Effector memory CD4-positive, alpha-beta T cell (primary cell): ENCODE measurements at places on chromosomes 2 and 18.

DNA sequence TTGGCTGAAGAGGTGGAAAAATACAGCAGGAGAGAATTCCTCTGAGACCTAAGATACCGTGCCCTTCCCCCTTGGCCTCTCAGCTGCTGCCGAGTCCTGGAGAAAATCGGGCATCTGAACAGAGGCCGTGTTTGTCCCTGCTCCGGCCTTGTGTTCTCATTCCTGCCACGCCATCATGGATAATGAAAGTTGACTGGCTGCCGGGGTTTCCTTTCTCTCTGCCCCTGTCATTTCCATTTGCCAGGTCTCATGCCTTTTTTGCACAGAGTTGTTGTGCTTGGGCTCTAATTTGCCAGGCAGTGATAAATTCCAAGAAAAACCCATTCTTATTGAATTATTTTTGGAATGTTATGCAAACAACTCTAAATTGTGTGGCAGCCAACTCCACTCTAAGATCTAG is 496.9 kb upstream of the TNP1 start:
- H3K36me3 ChIP-seq: no peaks in the 10 kb centered on the region
- no peaks in the 10 kb centered on the region for H3K4me1 ChIP-seq
- H3K27ac ChIP-seq: no peak overlapping the region

- DNase-seq: no peak
- H3K4me1 ChIP-seq: no peaks in the 10 kb centered on the region
Measured at GRCh38 chr2:19764998-19765397, 136.8 kb downstream of the TTC32 start.

DNA sequence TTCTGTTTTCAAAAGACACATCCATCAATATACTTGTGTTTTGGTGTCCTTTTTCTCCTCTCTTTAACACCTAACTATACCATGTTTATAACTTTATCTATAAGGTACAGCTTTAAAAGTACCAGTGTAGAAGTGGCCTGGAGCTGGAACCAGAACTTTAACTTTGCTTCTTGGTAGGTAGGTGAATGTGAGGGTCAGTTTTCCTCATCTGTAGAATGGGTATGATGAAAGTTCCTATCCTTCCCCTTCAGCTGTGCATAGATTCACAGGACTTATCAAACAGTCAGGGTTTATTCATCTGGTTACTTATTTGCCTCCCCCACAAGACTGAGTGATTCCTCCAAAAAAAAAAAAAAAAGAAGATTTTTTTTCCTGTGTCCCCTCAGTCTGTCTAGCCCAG is 12.7 kb downstream of the KCTD1 start:
- H3K4me1 ChIP-seq: no peaks in the 10 kb centered on the region

DNA sequence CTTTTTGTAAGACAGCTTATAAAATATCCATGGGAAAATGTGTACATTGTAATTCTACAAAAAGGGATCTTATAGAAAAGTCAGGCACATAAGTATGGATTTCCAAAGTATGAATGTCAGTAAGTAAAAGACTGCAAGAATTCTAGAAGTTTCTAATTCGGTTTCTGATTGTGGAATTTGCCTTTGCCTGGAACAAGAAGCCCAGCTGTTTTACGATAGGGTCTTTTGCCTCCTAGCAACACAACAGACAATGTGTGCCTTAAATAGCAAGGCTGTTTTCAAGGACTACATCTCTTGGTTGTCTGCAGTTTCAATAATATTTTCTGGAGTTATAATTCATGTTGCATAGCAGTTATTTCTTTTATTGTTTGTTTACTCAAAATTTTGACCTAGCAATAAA is 312.9 kb downstream of the MTX2 start:
- H3K4me1 ChIP-seq: no peaks in the 10 kb centered on the region
- H3K4me3 ChIP-seq: no peak overlapping the region
- no peak for DNase-seq
- H3K27me3 ChIP-seq: no peaks in the 10 kb centered on the region

DNA sequence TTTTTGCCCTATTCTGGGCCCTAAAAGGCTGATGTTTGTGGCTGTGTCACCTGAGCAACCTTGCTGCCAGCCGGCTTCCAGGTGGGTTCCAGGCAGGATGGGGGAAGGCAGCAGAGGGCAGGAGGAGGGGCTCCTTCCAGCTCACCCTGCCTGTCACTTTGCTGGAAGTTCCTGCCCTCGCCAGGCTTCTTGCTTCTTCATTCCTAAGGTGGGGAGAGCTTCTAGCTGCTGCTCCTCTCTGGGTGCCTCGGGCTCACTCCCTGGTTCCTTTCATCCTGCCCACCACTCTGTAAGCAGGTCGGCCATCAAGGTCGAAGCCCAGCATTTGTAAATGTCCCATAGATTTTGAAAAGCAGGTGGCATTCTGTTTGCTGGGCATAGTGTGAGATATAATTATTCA is 249.4 kb upstream of the HS6ST1 start:
- H3K36me3 ChIP-seq: no peaks in the 10 kb centered on the region
- H3K4me1 ChIP-seq: no peaks in the 10 kb centered on the region
- H3K27ac ChIP-seq: no peak overlapping the region
- no peak for DNase-seq

GRCh38 chr18:76721207-76721996 is 101.0 kb upstream of the ZNF236 start:
- H3K4me3 ChIP-seq: peak overlapping the region; percentile 27
- no peaks in the 10 kb centered on the region for H3K36me3 ChIP-seq
- peak; percentile 24 for DNase-seq
- peaks cover 40% of the 10 kb centered on the region for H3K4me1 ChIP-seq
- H3K27ac ChIP-seq: no peak overlapping the region

- no peak for DNase-seq
- no peaks in the 10 kb centered on the region for H3K4me1 ChIP-seq
- H3K27ac ChIP-seq: no peak overlapping the region
- H3K27me3 ChIP-seq: no peaks in the 10 kb centered on the region
- no peaks in the 10 kb centered on the region for H3K36me3 ChIP-seq
Measured at GRCh38 chr2:127740665-127741288, 39.5 kb downstream of the SFT2D3 start.

DNA sequence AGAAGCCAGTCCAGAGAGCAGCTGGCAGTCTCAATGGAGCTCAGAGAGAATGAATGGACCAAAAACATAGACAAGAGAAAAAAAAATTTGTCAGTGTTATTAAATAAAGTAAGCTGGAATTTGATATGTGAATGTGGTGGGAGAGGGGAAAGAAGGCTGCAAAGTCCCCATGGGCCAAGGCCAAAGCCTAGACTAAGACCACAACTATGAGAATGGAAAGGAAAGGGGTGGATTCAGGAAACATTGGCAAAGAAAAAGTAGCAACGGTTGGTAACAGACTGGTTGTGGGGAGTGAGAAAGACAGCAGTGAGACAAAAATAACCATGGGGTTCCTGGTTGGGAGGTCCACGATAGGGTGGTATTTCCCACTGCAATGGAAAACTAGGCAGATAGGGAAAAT is 47.0 kb downstream of the ZEB2 start:
- no peaks in the 10 kb centered on the region for H3K4me1 ChIP-seq
- H3K27ac ChIP-seq: no peak overlapping the region
- no peaks in the 10 kb centered on the region for H3K27me3 ChIP-seq
- no peak overlapping the region for H3K4me3 ChIP-seq

DNA sequence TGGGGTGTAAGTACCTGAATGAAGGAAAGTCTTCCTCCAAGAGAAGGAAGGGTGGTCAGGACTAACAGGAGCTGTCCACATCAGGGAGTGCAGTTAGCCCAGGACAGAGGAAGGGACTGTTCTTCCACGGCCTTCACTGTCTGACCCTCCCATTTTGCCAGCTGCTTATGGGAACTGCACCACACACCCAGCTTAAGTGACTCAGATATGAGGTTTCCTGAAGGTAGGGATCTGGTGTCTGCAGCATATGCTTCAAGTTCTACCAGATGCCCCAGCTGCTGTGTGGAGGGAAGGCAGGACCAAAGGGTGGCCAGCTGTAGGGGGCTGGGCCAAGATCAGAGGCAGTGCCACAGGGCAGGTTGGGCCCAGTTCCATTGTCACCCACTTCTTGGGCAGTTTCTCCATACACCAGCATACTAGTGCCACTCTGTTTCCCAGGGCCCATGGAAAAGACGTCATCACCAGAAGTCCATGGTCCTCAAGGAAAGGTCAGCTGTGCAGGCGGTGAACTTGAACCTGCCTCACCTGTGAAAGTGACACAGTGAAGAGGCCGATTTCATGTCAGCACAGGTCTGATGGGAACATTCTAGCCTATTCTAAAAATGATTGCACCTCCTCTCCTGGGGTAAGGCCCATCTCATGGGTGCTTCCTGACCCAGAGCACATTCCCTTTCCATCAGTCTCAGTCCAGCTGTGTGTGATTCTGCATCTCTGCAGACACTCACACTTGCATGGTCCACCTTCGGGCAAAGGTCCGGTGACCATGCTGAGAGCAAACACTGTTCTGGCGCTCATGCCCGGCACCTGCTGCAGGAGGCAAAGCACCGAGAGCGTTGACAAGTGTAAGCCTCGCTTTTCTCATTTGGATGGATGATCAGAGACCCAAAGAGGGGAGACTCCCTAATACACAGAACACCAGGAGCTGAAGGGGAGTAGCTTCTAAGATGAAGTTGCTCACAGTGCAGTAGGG is 68.0 kb downstream of the ACAA2 start:
- no peak overlapping the region for H3K4me3 ChIP-seq
- no peak overlapping the region for H3K27ac ChIP-seq
- H3K36me3 ChIP-seq: no peaks in the 10 kb centered on the region
- no peaks in the 10 kb centered on the region for H3K4me1 ChIP-seq
- no peaks in the 10 kb centered on the region for H3K27me3 ChIP-seq

- peaks cover 21% of the 10 kb centered on the region for H3K4me1 ChIP-seq
- H3K27me3 ChIP-seq: no peaks in the 10 kb centered on the region
- H3K27ac ChIP-seq: peak overlapping the region; percentile 50
- H3K36me3 ChIP-seq: peaks cover 46% of the 10 kb centered on the region
- H3K4me3 ChIP-seq: peak overlapping the region; percentile 42
- no peak for DNase-seq
Measured at GRCh38 chr2:11778416-11778815, 32.0 kb downstream of the LPIN1 start.

- DNase-seq: no peak
- H3K4me3 ChIP-seq: no peak overlapping the region
- H3K4me1 ChIP-seq: no peaks in the 10 kb centered on the region
- no peak overlapping the region for H3K27ac ChIP-seq
- H3K36me3 ChIP-seq: no peaks in the 10 kb centered on the region
Measured at GRCh38 chr2:153557714-153558113, 79.2 kb upstream of the RPRM start.

- no peak overlapping the region for H3K4me3 ChIP-seq
- no peaks in the 10 kb centered on the region for H3K4me1 ChIP-seq
- H3K27ac ChIP-seq: no peak overlapping the region
- H3K36me3 ChIP-seq: no peaks in the 10 kb centered on the region
- peaks cover 7% of the 10 kb centered on the region for H3K27me3 ChIP-seq
Measured at GRCh38 chr2:212540341-212540740, 1.7 kb upstream of the ERBB4 start.

GRCh38 chr2:223363085-223363484 is 239.1 kb downstream of the SCG2 start:
- H3K4me1 ChIP-seq: no peaks in the 10 kb centered on the region
- H3K27me3 ChIP-seq: no peaks in the 10 kb centered on the region

GRCh38 chr18:43772907-43773306 is 495.6 kb upstream of the SYT4 start:
- H3K36me3 ChIP-seq: no peaks in the 10 kb centered on the region
- no peak overlapping the region for H3K4me3 ChIP-seq
- no peaks in the 10 kb centered on the region for H3K4me1 ChIP-seq

- no peak overlapping the region for H3K4me3 ChIP-seq
- no peaks in the 10 kb centered on the region for H3K36me3 ChIP-seq
- DNase-seq: peak; percentile 66
- peaks cover 4% of the 10 kb centered on the region for H3K4me1 ChIP-seq
- H3K27ac ChIP-seq: no peak overlapping the region
Measured at GRCh38 chr18:22930089-22930713, 2.9 kb upstream of the RBBP8 start.
